H4 (cell line): ENCODE measurements at places on chromosomes 7 and 10. TPM values are rescaled to one million over a fixed set of nuclear protein-coding genes. Genes with fewer than 3 reads are reported as not detected.

DNA sequence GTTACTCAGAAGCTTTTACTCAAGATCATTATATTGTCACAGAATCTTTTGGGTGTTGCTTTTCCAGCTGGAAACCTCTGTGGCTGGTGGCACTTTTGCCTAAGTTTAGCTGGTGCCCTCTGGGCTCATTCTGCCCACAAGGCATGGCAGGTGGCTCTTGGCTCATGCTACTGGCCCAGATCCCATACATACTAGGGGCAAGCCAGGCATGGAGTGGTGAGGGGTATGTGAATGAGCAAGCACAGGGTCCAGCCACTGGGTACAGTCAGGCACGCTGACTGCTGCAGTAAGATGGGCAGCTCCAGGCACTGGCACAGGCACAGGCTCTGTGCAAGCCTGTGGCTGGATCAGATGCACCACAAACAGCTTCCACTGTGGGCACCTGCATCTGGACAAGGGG, 375.0 kb upstream of the SEMA3C start:
- no peak for DNase-seq

- no peak for DNase-seq
Observed at GRCh38 chr10:119297207-119297968, 90.0 kb downstream of the GRK5 start.

DNA sequence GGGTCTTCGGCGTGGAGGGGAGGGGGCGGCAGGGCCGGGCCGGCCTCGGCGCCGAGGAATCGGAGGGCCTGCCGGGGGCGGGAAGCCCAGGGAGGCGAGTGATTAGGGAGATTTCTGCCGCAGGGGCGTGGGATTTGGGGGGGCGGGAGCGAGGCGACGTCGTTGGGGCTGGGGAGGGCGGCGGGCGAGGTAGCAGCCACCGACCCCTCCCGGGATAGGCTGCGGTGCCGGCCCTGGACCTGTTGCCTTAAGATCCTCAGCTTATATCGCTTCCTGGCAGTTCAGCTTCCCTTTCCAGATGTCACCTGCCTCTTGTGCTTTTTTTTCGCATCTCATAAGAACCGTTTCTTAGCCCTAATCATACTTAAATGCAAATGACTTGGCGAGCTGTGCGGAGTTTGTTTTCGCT, 655 bp downstream of the LMTK2 start:
- DNase-seq = no peak

DNA sequence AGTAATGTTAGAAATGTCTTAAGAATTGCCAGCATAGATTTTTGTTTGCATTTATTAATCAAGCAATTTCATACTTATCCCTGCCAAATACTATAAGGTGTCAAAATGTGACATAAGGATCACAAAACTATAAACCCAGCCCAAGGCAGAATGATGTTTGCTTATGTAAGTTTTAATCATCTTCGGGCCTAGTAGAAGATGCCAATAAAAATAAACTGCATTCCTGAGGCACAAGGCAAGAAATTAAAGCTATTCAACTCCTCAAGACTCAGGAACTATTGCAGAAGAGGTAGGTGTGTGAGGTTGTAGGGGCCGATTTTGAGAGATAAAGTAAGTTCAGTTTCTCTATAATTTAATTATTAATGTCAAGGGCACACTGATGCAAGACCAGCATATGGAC, 189.4 kb upstream of the AHR start:
- peak; percentile 48 for DNase-seq

DNA sequence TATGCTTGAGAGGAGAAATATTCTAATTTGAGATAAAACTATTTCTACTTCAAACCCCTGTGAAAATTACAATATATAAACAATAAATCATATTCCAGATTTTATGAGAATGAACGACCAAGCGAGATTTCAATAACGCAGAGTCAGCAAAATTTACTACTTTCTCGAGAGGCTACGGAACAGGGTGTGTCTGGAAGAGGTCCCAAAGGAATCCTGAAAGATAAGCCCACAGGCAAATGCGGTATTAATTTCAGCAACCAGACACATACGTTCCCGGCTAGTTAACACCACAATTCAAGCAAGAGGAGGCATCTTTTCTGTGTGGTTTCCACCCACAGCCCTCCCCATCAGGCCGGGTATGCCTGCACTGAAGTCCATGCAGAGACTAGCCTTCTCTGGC, 26.4 kb downstream of the BEND7 start:
- DNase-seq = no peak

DNA sequence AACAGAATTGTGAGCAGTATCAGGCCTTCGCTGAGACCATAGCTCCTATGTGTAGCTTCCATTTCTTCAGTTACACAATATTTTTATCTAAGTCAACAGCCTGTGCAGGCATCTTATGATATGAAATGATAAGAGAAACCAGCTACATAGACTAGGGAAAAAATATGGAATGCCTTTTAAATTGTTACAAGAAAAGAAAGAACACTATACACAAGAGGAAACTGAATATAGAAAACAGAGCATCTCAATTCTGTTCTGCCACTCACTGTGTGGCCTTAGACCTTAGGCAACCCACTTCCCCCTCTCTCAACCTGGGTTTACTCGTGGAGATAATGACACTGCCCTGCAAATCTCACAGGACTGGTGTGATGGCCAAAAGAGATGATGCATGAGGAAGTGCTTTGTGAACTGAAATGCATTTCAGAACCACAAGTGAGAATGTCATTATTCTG, 132.9 kb downstream of the LRRN3 start:
- DNase-seq = no peak

DNA sequence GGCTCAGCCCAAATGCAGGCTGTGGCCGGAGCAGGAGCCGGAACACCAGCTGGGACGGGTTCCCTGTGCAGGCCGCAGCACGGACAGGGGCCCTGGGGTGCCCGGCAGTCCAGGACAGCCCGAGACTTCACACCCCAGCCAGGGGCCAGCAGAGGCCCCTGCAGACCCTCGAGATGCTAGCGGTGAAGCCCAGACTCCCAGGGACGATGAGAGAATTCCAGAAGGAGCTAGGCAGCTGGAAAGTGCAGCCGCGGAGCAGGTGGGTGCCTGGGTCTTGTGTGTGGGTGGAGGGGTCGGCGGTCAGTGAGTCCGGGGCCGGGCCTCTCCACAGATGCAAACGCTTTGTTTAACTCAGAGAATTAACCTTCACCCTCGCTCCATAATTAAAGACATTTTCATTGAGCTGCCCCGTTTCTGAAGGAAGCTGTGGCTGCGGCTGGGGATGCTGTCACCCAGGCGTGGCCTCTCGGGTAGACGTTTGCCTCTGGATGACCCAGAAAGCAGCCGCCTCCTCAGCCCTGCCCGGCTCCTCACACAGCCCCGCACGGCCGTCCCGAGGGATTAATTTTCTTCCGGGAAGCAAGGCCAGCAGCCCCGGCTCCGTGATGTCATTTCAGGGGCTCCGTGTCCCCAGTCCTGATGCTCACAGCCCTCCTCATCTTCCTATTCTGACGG, 26.5 kb downstream of the KNDC1 start:
- no peak for DNase-seq

DNA sequence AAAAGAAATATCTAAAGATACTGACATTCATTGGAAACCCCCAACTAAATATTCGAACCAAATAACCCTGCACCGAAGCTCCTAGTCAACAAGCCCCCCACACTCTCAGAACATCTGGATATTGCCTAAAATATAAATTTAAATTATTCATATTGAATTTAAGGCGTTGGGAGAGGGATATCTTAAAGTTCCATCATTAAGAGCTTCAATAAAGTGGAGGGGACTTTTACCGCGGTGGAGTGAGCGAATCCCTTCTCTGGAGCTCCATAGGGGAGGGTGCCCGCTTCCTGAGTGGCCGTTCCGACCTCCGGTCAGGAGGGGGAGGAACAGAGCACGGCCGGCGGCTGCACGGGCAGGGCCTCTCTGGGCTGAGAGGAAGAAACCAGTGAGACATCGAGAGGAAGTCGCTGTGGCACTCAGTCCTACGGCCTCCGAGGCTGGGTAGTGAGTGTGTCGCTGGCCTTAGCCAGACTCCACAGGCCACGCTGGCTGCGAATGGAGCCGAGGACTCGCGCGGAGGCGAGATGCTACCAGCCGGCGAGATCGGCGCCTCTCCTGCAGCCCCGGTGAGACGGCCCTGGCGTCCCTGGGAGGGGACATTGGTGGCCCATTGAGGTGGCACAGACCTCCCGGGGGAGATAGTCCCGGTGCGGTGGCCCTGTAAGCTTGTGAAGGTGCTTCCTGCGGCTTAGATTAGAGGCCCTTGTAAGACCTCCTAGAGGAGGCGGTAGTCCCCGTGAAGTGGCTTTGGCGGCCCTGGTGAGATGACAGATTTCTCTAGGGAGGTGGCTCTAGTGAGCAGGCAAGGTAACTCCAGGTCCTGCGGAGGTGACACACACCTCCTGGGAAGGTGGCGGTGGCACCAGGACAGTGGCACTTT, at the start of gene RINT1:
TSS of gene RINT1 (plus strand) at position 410 of the 880 bp plus-strand sequence. CDS start at position 525, 115 bp downstream.
- DNase-seq = peak; percentile 90

DNA sequence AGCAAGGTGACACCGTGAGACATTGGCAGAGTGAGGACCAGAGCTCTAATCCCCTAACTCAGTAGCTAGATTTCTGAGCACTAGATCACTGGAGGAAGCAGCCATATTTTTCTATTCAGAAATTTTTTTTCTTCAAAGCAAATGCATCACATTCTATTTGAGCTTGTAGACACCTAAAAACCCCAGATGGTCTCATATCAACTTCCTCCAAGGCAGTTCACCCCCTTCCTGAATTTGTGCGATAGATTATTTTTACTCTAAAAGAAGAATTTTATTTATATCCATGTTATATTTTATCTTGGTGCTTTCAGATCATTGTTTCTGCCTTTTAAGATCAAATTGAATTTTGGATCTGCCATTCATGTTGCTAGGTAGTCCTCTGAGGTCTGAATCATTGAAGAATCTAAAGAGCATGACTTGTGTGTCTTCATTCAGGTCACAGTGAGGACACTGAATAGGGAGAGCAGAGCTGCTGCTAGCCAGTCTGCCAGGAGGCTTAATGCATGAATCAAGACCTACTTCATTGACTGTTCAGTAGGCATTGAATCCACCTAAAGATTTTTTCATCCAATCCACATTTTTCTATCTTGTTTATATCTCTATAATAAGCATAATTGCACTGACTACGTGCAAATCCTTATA, 92.9 kb upstream of the LRRTM3 start:
- no peak for DNase-seq

DNA sequence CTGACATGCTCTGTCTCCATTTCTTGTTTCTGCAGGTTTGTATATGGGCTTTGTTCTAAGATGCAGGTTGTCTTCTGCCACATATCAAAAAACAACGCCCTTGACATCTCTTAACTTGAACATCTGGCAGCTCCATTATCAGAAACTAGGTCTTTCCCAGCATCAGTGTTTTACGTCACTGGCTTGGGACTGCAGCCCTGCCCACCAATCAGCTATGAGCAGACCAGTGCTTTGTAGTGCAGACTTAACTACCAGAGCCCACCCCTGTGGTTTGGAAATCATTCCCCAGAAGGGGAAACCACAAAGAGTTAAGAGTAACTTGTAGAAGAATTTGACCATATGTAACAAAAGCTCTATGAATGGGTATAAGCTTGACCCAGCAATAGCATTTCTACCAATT, 132.4 kb downstream of the SEPTIN14 start:
- no peak for DNase-seq

DNA sequence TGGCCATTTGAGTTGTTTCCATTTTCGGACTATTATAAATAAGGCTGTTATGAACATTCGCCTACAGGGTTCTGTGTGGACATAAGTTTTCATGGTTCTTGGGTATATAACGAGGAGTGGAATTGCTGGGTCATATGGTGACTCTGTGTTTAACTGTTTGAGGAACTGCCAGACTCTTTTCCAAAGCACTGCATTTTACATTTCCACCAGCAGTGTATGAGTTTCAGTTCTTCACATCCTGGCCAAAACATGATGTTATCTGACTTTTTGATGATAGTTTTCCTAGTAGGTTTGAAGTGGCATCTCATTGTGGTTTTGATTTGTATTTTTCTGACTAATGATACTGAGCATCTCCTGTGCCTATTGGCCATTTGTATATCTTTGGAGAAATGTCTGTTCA, 5.4 kb downstream of the SUV39H2 start:
- DNase-seq = no peak

GRCh38 chr10:76309070-76309469, 877.6 kb downstream of the LRMDA start:
- no peak for DNase-seq

- DNase-seq = peak; percentile 43
Observed at GRCh38 chr10:71864911-71865361, 13.9 kb upstream of the PSAP start.

GRCh38 chr10:59173414-59173813, 3.0 kb upstream of the PHYHIPL start:
- no peak for DNase-seq

- DNase-seq = peak; percentile 49
Observed at GRCh38 chr10:3099291-3100092, 32.1 kb downstream of the PFKP start.

- no peak for DNase-seq
Observed at GRCh38 chr7:86025807-86026206, 617.9 kb upstream of the GRM3 start.

GRCh38 chr7:3197567-3198213, 103.4 kb upstream of the SDK1 start:
- DNase-seq = no peak

GRCh38 chr10:103478671-103479070, 369 bp downstream of the CALHM3 start:
- no peak for DNase-seq

GRCh38 chr7:70557338-70557737, 574.6 kb upstream of the GALNT17 start:
- no peak for DNase-seq

DNA sequence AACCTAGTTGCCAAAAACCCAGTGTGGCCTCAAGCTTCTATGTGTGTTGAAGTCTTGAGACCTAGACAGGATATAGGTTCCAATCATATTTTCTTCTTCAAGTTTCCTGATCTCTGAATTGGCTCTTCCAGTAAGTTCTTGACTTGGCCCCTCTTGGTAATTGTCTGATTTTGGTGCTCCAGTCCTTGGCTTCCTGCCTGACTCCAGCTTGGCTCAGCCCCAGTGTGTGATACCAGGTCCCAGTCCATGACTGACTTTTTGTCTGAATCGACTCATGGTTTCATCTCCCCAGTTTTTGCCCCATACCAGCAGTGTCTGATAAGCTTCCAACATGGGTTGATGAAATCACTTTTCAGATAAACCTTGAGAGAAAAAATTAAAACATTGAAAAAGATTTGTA, 72.3 kb downstream of the FAS start:
- DNase-seq = no peak

DNA sequence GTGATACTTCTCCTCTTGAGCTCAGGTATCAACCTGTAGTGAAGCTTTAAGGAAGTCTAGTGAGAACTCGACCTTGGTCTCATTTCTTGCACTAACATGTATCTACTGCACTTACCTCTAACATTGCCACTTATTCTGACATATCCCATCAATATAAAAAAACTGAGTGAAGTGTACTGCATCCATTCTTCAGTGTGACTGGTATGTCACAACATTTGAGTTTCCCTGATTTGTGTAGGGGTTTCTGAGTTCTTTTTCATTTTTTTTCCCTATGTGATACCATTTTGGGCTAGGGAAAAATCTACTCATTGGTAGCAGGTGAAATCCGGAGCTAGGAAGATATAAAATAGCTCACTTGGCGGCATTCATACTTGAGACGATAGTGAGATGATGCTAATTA, 274.3 kb downstream of the PRKG1 start:
- DNase-seq = no peak

AP3M1 gene
- total RNA-seq = 33.4 and 42.1 TPM in 2 replicates

LRIT1 gene
- not detected in 2 replicates for total RNA-seq

HOXA3 gene
- total RNA-seq = 1.1 and 5.5 TPM in 2 replicates

LIPN gene
- not detected in 2 replicates for total RNA-seq

WDR86 gene
- 0.88 TPM in 1 of 2 replicates, not detected in the other for total RNA-seq

LHFPL3 gene
- 0.43 TPM in 1 of 2 replicates, not detected in the other for total RNA-seq

EN2 gene
- total RNA-seq = 0.16 and 0.29 TPM in 2 replicates

ALOX5 gene
- total RNA-seq = 0.60 TPM in 1 of 2 replicates, not detected in the other

PTTG1IP2 gene
- total RNA-seq = not detected in 2 replicates

CYP2C19 gene
- not detected in 2 replicates for total RNA-seq

GRID2IP gene
- total RNA-seq = not detected in 2 replicates

TPST1 gene
- 86.2 and 93.2 TPM in 2 replicates for total RNA-seq
